Endothelial cell (in vitro differentiated cells): ENCODE measurements at places on chromosomes 12 and 14. TPM values are rescaled to one million over a fixed set of nuclear protein-coding genes. Genes with fewer than 3 reads are reported as not detected.

The HOXC12 gene
- 1.3 TPM for total RNA-seq

The LALBA gene
- not detected for total RNA-seq

The GALNT16 gene
- total RNA-seq, result 2.8 TPM

The A2M gene
- 1.4 TPM for total RNA-seq

The ASIC1 gene
- total RNA-seq, result 1.9 TPM

The PPP4R3A gene
- 89.7 TPM for total RNA-seq

The PPTC7 gene
- 13.7 TPM for total RNA-seq

The DUSP16 gene
- 12.9 TPM for total RNA-seq

The LYZ gene
- total RNA-seq, result 3.6 TPM

The SLC17A8 gene
- not detected for total RNA-seq

The SLC6A15 gene
- total RNA-seq, result 5.3 TPM

The AVPR1A gene
- 0.59 TPM for total RNA-seq

The CLSTN3 gene
- total RNA-seq, result 134 TPM

The SMOC1 gene
- total RNA-seq, result 0.38 TPM

The HOXC11 gene
- 0.38 TPM for total RNA-seq

The FAM216A gene
- 3.1 TPM for total RNA-seq

The SRRM4 gene
- total RNA-seq, result 3.6 TPM

The RPL10L gene
- total RNA-seq, result not detected

The BCL2L2 gene
- total RNA-seq, result 22.0 TPM

The KCNK13 gene
- total RNA-seq, result 0.10 TPM

The KLHL33 gene
- total RNA-seq, result 0.08 TPM

The TAS2R42 gene
- total RNA-seq, result not detected

The TCL1B gene
- total RNA-seq, result not detected

The HPD gene
- total RNA-seq, result not detected

The TSHR gene
- total RNA-seq, result not detected

The PMEL gene
- 136 TPM for total RNA-seq

The SDSL gene
- total RNA-seq, result 1.3 TPM
